CD4-positive, CD25-positive, alpha-beta regulatory T cell (primary cell): ENCODE measurements at places on chromosomes 16 and 17.

DNA sequence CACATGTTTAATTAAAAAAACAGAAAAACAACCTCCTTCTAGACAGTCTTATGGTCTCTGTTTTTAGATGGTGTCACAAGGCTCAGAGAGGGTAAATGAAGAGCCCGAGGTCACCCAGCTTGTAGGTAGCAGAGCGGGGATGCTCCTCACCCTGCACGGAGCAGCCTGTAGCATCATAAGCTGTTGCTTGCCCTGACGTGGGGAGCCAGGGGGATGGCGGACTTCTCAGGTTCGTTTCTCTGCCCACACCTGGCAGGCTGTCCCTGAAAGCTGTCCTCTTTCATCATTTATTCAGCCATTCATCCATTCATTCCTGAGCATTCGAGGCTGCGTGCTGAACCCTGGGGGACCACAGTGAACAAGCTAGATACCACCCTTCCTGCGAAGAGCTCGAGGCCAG is 75.7 kb upstream of the KSR1 start:
- peaks cover 3% of the 10 kb centered on the region for H3K27me3 ChIP-seq
- no peaks in the 10 kb centered on the region for H3K36me3 ChIP-seq

GRCh38 chr17:70771804-70772386 is 602.6 kb downstream of the KCNJ2 start:
- H3K27ac ChIP-seq: no peak overlapping the region
- no peaks in the 10 kb centered on the region for H3K27me3 ChIP-seq
- H3K4me1 ChIP-seq: no peaks in the 10 kb centered on the region
- no peaks in the 10 kb centered on the region for H3K36me3 ChIP-seq
- DNase-seq: no peak

GRCh38 chr17:63381101-63381729 is 64.9 kb downstream of the CYB561 start:
- H3K36me3 ChIP-seq: no peaks in the 10 kb centered on the region
- H3K27ac ChIP-seq: no peak overlapping the region
- H3K4me1 ChIP-seq: no peaks in the 10 kb centered on the region
- H3K4me3 ChIP-seq: no peak overlapping the region
- no peaks in the 10 kb centered on the region for H3K27me3 ChIP-seq

GRCh38 chr16:74275711-74276110 is 20.9 kb upstream of the PSMD7 start:
- H3K27ac ChIP-seq: no peak overlapping the region
- no peaks in the 10 kb centered on the region for H3K36me3 ChIP-seq
